ENCODE measurements at places on chromosomes 6 and 20. TPM values are rescaled to one million over a fixed set of nuclear protein-coding genes. Genes with fewer than 3 reads are reported as not detected.

The AGPAT4 gene
- total RNA-seq: 8.0 TPM

The TREM1 gene
- total RNA-seq: 20.6 TPM

DNA sequence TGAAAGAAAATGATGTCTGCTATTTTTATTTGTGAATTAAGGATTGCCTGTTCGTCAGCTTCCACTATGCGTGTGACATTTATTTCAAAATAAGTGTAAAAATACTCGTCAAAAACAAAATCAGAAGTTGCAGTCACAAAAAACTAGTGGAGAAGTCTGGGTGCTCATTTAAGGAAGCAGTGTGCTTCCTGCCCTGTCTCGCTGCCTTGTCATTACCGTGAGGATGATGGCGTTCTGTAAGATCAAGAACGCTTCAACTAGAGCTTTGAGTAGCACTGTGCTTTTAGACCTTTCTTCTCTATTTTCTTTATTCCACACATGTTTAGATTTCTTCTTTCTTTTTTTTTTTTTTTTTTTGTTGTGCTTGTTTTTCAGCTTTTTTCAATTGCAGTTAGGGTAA lies 186.9 kb downstream of the TBC1D7 start:
- no peak for DNase-seq

DNA sequence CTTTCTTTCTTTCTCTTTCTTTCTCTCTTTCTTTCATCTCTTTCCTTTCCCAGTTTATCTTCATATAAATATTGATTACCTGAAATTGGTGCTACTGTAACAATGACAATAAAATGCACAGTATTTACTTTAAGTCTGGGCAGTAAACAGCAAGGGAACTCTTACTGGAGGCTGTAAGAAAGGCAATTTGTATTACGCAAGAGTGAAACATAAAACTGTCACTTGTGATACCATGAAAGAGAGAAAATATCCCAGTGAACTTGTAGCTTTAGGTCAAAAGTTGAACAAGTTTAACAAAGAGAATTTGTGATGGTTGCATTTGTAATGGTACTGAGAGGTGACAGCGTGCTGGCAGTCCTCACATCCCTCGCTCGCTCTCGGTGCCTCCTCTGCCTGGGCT lies 80.0 kb downstream of the EYS start:
- no peak for DNase-seq

DNA sequence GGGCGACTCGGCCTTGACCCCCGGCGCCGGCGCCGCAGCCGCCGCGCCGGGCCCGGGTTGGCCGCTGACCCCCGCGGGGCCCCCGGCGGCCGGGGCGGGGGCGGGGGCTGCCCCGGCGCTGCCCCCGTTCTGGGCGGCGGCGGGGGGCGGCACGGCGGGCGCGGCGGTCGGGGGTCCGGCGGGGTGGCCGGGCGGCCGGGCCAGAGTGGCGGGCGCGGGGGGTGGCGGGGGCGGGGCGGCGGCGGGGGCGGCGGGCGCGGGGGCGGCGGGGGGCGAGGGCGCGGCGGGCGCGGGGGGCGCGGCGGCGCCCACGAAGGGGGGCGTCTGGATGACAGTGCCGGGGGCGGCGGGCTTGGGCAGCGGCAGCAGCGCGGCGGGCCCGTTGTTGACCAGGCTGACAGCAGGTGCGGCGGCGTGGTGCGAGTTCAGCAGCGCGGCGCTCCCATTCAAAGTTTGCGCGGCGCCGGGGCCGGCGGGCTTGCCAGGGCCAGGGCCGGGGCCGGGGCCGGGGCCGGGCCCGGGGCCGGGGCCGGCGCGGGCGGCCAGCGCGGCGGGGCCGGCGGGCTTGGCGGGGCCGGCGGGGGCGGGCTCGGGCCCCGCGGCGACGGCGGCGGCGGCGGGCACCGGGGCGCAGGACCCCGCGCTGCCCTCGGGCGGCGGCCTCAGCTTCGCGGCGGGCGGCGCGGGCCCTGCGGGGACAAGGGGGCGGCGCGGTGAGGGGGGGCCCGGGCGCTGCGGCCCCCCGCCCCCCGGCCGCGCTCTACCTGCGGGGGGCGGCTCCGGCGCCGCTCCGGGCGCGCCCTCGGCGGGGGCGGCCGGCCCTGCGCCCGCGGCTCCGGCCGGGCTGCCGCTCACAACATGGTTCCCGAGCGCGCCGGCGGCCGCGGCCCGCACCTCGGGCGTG lies 659 bp downstream of the TAF4 start:
- DNase-seq: no peak

All from mesenteric fat pad (tissue), 1 donor.